NK-92 treated with Interleukin-12 subunit alpha and Interleukin-12 subunit beta, amount 100 ng/mL, for 24 hours (cell line): ENCODE measurements at places on chromosomes 3 and 15.
A peak's percentile ranks its signal among the peaks of the same experiment; 100 is the strongest.

- no peak for DNase-seq
These were observed 517.1 kb downstream of the ROBO1 start for GRCh38 chr3:79250746-79251145.

GRCh38 chr3:183265834-183266417 is 12.9 kb downstream of the B3GNT5 start:
- DNase-seq, result peak; percentile 55

- no peak for DNase-seq
These were observed 84.5 kb upstream of the SETMAR start for GRCh38 chr3:4218456-4219226.

- DNase-seq, result no peak
These were observed 9.0 kb upstream of the CAMKV start for GRCh38 chr3:49878686-49879085.

- DNase-seq, result no peak
These were observed at the start of gene EPM2AIP1 for GRCh38 chr3:36992806-36993325. EPM2AIP1 (minus strand) TSS chr3:36993131; CDS start chr3:36993077, 54 bp downstream.
